ENCODE measurements at places on chromosomes 6 and 20. TPM values are rescaled to one million over a fixed set of nuclear protein-coding genes. Genes with fewer than 3 reads are reported as not detected.

Gene CST9L
- polyA plus RNA-seq = not detected

Gene MYLK4
- polyA plus RNA-seq = 1.4 TPM

Gene IRF4
- polyA plus RNA-seq = 0.11 TPM

Gene HLA-DQB1
- polyA plus RNA-seq = 2.7 TPM

Gene TTBK1
- polyA plus RNA-seq = 26.3 TPM

Gene FAM217A
- polyA plus RNA-seq = 1.0 TPM

Gene ERMARD
- polyA plus RNA-seq = 38.2 TPM

Gene PHACTR1
- 49.0 TPM for polyA plus RNA-seq

Gene SAMD5
- 4.3 TPM for polyA plus RNA-seq

Gene SIGLEC1
- polyA plus RNA-seq = 1.1 TPM

Gene COL9A1
- 34.0 TPM for polyA plus RNA-seq

Gene SDC4
- 5.6 TPM for polyA plus RNA-seq

Gene BMP5
- polyA plus RNA-seq = 2.8 TPM

Gene DDX27
- 28.2 TPM for polyA plus RNA-seq

Gene CRISP2
- 2.5 TPM for polyA plus RNA-seq

Gene MYMX
- not detected for polyA plus RNA-seq

Gene TUBB2A
- polyA plus RNA-seq = 2,011 TPM

Gene MLN
- 0.48 TPM for polyA plus RNA-seq

Gene CRIP3
- polyA plus RNA-seq = 18.6 TPM

Gene ZBP1
- not detected for polyA plus RNA-seq

Gene SMOC2
- polyA plus RNA-seq = 39.4 TPM

Gene MEA1
- 109 TPM for polyA plus RNA-seq

Gene FAM162B
- polyA plus RNA-seq = 2.4 TPM

Gene C6orf120
- polyA plus RNA-seq = 29.7 TPM

Gene ADGRB3
- 55.3 TPM for polyA plus RNA-seq

Gene TASP1
- polyA plus RNA-seq = 8.9 TPM

Gene SYNDIG1
- polyA plus RNA-seq = 46.4 TPM

Gene TMEM244
- not detected for polyA plus RNA-seq

Gene CST2
- not detected for polyA plus RNA-seq

Gene CPNE5
- 73.1 TPM for polyA plus RNA-seq

Gene GHRH
- not detected for polyA plus RNA-seq

Gene PGC
- polyA plus RNA-seq = not detected

Gene GPR6
- 0.99 TPM for polyA plus RNA-seq

Gene OTOR
- polyA plus RNA-seq = 0.33 TPM

Gene SLC17A2
- polyA plus RNA-seq = not detected

Gene EYS
- polyA plus RNA-seq = 0.53 TPM

Gene LAMA5
- polyA plus RNA-seq = 78.4 TPM

Gene ADGRF5
- 8.7 TPM for polyA plus RNA-seq
